Naive thymus-derived CD4-positive, alpha-beta T cell (primary cell): ENCODE measurements at places on chromosomes 13 and 19.

- no peak for DNase-seq
Observed at GRCh38 chr19:46471116-46471733, at the start of gene PNMA8A. Gene PNMA8A, minus strand, starts transcription at chr19:46471563. Its CDS starts 528 bp downstream, at chr19:46471035.

DNA sequence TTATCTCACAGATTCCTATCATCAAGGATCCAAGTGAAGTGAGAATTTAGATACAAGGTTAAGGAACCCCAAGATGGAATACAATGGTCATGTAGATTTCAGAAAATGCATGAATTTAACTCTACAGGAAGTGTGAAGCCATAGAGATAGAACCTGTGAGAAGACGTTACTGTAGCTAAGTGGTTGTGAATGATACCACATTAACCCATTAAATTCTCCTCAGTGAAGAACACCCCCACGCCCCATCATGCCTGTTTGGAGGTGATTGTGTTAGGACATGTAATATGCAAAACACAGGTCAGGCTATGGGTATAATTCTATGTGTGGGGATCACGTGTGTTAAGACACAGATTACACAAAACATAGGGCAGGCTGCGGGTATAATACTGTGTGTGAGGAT, 1166.7 kb downstream of the EFNB2 start:
- no peak for DNase-seq

DNA sequence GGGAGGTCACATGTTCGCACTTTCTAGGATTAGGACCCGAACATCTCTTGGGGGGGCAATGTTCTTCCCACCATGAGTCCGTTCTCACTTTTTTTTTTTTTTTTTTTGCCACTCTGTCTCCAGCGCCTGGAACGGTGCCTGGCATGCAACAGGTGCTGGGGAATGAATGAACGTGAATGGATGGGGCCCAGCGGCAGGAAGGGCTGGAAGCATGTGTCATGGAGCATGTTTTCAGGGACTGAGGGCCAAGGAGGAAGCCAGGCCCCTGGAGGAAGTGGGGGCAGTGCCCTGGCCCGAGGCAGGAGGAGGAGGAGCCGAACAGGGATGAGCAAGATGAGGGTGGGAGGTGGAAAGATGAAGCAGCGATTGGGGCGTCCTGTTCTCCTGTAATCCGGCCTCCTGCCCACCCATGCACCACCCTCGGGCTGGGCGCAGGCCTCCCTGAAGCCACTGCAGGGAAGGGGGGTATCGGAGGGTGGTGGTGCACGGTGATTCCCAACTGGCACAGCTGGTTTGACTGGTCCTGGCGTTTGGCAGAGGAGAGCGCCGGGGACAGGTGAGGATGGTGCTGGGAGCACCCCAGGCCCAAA, 8.8 kb upstream of the SULT2B1 start:
- no peak for DNase-seq

DNA sequence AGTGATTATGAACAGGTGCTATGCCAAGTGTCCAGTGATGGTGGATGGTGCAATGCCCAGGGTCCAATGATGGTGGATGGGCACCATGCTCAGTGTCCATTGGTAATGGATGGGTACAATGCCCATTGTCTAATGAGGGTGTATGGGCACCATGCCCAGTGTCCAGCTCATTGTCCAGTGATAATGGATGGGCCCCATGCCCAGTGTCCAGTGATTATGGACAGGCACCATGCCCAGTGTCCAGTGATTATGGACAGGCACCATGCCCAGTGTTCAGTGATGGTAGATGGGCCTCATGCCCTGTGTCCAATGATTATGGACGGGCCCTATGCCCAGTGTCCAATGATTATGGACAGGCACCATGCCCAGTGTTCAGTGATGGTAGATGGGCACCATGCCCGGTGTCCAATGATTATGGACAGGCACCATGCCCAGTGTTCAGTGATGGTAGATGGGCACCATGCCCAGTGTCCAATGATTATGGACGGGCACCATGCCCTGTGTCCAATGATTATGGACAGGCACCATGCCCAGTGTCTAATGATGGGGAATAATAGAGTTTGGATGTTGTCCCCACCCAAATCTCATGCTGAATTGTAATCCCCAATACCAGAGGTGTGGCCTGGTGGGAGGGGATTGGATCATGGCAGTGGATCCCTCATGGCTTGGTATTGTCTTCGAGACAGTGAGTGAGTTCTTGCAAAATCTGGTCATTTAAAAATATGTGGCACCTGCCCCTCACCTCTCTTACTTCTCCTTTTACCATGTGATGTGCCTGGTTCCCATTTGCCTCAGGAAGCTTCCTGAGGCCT, 87.8 kb downstream of the ANKRD10 start:
- no peak for DNase-seq

DNA sequence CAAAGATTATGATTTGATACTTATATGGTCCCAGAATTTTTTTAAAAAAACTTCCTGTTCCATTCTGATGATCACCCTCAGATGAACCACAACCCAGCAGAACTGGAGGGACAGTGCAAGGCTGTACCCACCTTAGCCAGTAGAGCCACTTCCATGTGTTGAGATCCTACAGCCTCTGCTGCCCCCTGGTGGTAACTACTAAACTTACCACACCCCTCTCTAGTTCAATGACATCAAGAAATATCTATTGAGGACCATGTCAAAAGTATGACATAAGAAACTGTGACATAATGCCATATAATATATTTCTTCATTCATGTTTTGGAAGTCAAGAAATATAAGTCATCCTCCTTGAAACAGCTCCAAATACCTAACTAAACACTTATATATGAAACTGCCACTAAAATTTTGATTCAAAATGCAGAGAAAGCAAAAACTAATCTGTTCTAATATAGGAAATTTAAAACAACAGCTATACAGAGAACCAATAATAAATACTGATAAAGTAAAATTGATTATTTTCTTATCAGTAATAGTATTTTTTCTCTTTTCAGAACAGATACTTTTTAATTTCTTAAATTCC, 412.6 kb downstream of the KCTD12 start:
- DNase-seq = peak; percentile 61

- no peak for DNase-seq
Observed at GRCh38 chr19:5844456-5845433, 5.2 kb upstream of the FUT6 start.

DNA sequence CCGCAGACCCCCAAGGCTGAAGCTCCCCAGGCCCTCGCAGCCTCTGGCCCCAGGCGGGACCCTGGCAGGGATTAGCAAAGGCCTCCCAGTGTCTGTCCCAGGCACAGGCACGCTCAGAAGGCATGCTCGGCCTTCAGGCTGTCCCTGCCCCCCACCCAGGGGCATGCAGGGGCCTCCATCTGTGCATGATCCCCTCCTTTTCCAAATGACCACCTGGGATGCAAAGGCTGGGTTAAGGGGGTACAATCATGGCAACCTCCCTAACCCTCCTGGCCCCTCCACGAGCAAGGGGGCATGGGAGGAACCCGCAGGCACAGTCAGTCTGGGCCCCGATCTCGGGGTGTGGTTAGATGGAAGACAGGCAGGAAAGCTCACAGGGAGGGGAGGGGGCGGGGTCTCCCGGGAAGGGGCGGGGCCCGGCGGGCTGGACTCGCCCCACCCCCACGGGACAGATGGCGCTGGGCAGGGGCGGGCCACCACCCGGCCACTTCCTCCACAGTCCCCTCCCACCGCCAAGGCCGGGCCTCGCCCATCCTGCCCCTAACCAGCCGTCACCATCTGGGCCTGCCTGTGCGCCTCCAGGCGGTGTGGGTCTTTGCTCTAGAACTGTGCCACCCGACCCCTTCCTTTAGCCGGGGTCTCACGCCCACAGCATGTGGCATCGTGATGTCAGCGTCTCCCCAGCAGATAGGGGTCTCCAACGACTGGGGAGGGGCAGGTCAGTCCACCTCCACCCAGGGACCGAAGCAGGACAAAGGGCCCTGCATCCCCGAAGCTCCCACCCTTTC, 7.0 kb upstream of the REXO1 start:
- peak; percentile 69 for DNase-seq

- DNase-seq = no peak
Observed at GRCh38 chr19:14085309-14085995, at the start of gene C19orf67. Gene C19orf67, minus strand, starts transcription at chr19:14085783. Its CDS starts 156 bp downstream, at chr19:14085627.

GRCh38 chr13:44809190-44809589, 180.1 kb downstream of the NUFIP1 start:
- no peak for DNase-seq

DNA sequence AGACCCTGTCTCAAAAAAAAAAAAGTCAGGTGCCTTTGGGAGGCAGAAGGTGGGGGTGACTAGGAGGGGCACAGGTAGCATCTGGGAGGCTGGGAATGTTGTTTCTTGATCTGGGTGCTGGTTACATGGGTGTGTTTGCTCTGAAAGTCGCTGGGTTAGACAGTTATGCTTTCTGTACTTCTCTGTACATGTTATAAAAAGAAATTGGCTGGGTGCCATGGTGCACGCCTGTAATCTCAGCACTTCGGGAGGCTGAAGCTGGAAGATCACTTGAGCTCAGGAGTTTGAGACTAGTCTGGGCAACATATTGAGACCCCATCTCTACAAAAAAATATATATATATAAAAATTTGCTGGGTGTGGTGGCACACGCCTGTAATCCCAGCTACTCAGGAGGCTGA, 15.1 kb downstream of the NOSIP start:
- DNase-seq = peak; percentile 65

DNA sequence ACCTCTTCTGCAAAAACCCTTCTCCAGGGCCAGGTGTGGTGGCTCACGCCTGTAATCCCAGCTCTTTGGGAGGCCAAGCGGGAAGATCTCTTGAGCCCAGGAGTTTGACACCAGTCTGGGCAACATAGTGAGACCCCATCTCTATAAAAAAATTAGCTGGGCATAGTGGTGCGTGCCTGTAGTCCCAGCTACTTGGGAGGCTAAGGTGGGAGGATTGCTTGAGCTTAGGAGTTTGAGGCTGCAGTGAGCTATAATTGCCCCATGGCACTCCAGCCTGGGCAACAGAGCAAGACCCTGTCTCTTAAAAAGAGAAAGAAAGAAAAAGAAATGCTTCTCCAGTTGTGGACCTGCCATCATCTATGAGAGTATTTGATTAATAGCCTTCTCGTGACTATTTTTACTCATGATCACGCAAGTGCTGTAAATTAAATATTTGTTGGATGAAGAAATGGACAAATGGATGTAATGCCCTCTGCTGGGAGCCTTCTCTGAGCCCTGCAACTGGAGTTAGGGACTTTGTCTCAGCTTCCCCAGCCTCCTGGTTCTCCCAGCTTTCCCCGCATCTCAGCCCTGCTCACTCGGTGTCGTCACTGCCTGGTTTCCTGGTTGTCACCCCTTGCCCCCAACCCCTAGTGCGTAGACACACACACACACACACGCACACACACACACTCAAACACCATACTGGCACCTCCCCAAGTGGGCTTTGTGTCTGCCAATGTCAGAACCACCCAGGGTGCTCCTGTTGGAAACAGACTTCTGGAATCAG, 12.2 kb downstream of the WIZ start:
- DNase-seq = no peak

GRCh38 chr19:17296976-17297375, 6.2 kb downstream of the ABHD8 start:
- DNase-seq = no peak

- no peak for DNase-seq
Observed at GRCh38 chr19:51531349-51532315, at the start of gene SIGLEC6. Gene SIGLEC6, minus strand, starts transcription at chr19:51531670. Its CDS starts 22 bp downstream, at chr19:51531648.

DNA sequence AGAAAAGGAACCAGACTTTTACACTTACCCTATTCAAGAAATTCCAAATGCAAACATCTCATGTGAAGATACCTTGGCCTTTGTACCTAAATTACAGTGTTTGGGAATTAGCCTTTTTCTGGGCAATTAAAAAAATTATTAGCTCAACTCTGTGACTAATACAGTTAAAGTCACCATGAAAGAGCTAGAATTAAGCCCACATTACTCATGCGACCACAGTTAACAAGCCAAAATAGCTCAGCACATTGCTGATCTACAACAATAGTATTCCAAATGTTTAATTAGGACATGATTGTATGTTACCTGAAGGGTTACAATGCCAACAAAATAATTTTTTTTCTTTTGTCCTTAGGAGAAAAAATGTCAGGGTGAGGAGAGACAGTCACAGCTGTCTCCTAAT, 263.6 kb upstream of the GPC6 start:
- DNase-seq = no peak

GRCh38 chr13:111384441-111385182, 64.2 kb downstream of the TEX29 start:
- DNase-seq = peak; percentile 63

DNA sequence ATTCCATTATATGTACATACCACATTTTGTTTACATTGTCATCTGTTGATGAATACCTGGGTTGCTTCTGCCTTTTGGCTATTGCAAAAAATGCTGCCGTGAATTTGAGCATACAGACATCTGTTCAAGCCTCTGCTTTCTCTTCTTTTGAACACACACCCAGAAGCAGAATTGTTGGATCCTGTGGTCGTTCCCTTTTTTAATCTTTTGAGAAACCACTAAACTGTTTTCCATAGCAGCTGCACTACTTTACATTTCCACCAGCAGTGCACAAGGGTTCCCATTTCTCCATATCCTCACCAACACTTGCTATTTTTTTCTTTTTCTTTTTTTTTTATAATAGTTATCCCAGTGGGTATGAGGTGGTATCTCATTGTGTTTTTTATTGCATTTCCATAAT, 123.5 kb downstream of the TEX29 start:
- no peak for DNase-seq

GRCh38 chr13:22082030-22082429, 411.2 kb downstream of the FGF9 start:
- DNase-seq = no peak

GRCh38 chr19:18399008-18399407, 1.6 kb upstream of the LRRC25 start:
- DNase-seq = no peak

DNA sequence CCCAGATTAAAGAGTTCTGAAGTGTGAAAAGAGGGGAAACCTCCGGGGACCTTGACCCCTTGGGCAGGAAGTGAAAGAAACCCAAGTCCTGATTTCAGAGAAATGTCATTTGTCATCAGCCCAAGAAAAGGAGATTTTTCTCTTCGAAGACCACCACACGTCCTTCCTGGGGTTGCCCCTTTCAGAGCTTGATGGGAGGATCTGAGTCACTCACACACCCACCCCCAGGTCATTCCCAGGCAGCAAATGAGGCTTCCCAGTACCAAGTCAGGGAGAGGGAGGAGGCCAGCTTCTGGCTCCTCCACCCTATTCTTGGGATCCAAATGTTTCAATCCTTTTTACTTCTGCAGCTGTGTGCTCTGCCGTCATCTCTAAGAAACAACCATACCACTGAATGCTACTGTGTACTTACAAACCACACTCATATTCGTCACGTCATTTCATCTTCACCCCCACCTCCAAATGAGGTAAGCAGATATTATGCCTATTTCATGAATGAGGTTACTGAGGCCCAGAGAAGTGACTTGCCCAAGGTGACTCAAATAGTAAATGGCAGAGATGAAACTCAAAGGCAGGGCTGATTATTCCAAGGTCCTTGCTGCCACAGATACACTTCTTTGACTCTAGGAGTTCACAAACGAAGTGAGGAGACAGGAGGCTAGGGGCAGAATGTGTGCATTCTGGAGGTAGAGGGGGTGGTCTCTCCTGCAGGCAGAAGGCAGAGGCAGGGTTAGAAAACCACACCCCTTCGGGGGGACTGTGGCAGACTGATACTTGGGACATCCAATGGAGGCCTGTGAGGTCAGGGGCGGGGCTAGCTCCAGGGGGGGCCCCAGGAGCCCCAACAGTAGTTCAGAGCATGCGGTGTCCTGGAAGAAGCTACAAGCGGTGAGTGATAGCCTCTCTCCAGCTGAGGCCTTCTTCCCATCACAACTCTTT, 5.0 kb upstream of the KMT2B start:
- DNase-seq = no peak
